ENCODE measurements at places on chromosomes 4 and X.

GRCh38 chr4:22334155-22334554 is 181.7 kb downstream of the ADGRA3 start:
- DNase-seq: no peak

GRCh38 chr4:20271950-20272349 is 20.2 kb downstream of the SLIT2 start:
- no peak for DNase-seq

- no peak for DNase-seq
These were observed 49.5 kb downstream of the PPP2R2C start for GRCh38 chr4:6422866-6423265.

DNA sequence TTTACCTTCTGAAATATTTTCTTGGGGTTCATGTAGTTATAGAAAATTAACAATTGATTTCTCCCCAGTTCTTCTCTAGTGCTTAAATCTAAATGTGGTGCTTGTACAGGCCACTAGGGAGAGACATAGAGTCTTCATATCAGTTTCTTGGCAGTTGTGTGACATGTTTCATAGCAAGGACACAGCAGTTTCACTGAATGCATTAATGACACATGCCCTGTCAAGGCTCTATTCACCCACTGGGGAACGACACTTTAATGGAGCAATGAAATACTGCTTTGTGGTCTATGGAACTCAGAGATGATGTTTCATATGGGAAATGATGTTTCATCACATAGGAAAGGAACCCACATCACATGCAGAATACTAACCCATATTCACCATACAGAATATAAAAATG is 2.8 kb downstream of the VEGFC start:
- peak; percentile 94 for DNase-seq

- no peak for DNase-seq
These were observed 99.8 kb downstream of the TSPAN5 start for GRCh38 chr4:98558471-98559169.

- no peak for DNase-seq
These were observed 142.8 kb downstream of the GRIA2 start for GRCh38 chr4:157363360-157363759.

- no peak for DNase-seq
These were observed 1.8 kb downstream of the NLGN4X start for GRCh38 chrX:6226596-6227452.

GRCh38 chr4:81432825-81433224 is 38.9 kb downstream of the RASGEF1B start:
- no peak for DNase-seq

- no peak for DNase-seq
These were observed 48.5 kb downstream of the ZNF141 start for GRCh38 chr4:385934-386707.

GRCh38 chr4:106530024-106530361 is 161.4 kb upstream of the GIMD1 start:
- no peak for DNase-seq

DNA sequence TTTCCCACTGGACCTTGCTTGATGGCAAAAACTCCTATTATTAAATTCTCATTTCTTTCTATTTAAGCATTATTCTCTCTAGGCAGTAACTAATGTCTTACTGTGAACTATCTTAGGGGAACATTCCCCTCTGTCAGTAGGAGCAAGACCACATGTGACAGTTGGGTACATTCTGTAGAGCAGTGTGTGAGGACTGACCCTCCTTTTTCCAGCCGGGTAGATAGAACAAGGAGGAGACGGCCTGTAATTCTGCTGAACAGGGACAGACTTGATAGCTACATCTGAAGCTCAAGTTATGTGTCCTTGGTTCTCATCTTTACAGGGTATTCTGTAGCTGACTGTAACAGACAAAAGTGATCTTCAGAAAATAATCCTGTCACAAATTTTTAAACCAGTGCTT is 43.3 kb downstream of the FNIP2 start:
- DNase-seq: no peak

GRCh38 chr4:182874304-182874751 is 42.9 kb downstream of the DCTD start:
- no peak for DNase-seq

DNA sequence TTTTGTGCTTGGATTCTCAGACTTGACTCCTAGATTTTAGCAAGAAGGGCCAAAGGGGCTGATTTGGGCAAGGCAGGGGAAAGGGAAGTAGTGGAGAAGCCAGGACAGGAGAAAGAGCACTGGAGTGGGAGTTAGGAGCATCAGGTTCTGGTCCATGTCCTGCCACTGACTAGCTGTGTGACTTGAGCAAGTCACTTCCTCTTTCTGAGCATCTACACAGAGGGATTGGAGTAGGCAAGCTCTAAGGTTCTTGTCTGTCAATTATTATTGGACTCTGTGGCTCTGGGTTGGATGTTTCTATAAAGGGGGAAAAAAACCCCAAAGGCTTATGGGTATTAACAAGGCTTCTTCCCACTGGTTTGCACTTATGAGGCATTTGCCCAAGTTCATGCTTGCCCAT is 24.4 kb downstream of the PLAC1 start:
- no peak for DNase-seq

DNA sequence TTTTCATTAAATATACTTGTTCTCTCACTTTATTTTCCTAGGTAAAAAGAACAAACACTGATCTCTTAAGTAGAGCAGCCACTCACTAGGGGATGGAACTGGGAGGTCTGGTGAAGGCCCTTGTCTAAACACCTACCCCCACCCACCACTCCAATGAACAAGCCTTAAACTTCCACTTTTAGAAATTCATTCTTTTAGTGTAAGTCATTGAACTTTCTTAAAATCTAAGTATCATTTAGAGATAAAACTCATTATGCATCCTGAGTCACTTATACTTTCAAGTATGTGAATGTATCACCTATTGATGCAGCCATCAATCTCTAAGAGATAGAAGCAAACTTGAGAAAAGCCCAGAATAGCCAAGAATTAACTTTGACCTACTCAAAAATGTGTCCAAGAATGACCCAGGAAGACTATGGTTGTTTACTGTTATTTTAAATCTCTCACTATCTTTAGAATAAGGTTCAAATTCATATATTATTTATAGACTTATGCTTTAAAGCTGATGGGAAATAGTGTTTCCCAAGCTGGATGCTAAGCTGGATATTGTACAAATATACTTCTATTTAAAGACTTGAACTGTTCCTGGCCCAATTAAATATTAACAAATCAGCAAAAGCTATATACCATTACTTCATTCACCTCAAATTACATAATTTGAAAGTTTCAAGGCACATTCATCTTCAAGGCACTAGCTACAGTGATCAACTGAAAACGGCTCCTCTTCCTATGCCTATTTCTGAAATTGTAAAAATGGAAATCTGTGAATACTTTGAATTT is 49.5 kb downstream of the CAMK2D start:
- DNase-seq: no peak

- no peak for DNase-seq
These were observed 29.0 kb downstream of the ENPP6 start for GRCh38 chr4:184188443-184189400.

DNA sequence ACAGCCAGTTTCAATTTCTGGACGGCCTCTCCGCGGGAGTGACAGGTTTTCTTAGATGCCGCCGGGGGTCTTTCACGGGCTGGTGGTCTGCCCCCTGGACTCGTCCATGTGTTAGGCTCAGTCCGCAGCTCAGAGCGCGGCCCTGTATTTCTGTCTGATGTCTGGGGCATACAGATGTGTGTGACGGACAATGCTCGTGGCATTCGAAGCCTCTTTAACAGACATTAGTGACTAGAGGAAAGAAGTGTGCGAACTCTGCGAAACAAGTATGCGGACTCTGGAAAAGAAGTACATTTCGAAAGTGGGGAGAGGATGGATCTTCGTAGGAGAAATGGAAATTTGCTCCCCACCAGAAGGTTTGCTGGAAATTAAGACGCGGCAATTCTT is 793 bp upstream of the DCUN1D4 start:
- DNase-seq: no peak
